CD4-positive, alpha-beta T cell treated with Interleukin-21 for 1 hour (primary cell): ENCODE measurements at places on chromosomes 3 and 15.

- DNase-seq, result no peak
Measured at GRCh38 chr3:85161544-85161943, 202.8 kb downstream of the CADM2 start.

- DNase-seq, result no peak
Measured at GRCh38 chr15:83364501-83364900, 80.0 kb upstream of the BNC1 start.

- DNase-seq, result no peak
Measured at GRCh38 chr3:12246497-12247163, 42.2 kb upstream of the PPARG start.

GRCh38 chr3:189157232-189158007, 14.4 kb upstream of the TPRG1 start:
- DNase-seq, result no peak

DNA sequence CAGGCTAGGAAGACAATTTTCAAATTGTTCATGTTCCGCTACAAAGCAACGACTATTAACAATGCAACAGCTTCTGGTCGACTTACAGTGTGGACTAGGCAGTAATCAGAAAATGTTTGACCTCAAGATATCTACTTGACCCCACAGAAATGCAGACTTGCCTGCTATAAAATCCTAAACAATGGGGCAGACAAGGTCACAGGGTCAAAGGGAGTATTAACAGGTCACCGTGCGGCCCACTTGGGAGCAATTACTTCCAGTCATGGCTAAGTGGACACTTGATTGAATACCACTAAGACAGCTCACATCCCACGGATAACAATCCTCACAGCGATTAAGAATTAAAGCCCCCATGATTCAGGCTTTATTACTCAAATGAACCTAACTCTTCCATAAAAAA, 58.9 kb downstream of the FOXP1 start:
- no peak for DNase-seq

GRCh38 chr3:17967111-17967510, 224.7 kb upstream of the TBC1D5 start:
- no peak for DNase-seq
